ENCODE measurements at places on chromosomes 6 and 20.

DNA sequence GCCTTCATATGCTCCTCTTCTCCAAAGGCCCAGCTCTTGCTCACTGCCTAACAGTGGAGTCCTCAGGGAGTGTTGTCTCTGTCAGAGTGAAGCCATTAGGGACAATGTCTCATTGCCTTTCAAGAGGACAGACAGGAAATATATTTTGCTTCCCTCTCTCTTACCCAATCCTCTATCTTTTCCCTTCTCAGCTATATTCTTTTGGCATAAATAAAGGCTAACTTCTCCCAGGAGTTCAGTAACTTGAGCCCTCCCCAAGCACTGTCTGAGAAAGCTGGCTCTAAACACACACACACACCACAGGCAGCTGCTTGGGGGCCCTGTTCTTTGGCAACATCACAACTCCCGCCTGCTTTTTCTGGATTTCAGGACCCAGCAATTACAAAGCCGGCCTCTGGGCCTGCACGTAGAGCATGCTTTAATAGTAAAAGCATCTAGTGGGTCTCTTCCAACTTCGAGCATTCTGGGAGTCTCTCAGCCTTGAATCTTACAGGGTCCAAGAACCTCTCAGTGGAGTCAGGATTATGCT is 34.7 kb upstream of the LAMA4 start:
- DNase-seq: no peak

DNA sequence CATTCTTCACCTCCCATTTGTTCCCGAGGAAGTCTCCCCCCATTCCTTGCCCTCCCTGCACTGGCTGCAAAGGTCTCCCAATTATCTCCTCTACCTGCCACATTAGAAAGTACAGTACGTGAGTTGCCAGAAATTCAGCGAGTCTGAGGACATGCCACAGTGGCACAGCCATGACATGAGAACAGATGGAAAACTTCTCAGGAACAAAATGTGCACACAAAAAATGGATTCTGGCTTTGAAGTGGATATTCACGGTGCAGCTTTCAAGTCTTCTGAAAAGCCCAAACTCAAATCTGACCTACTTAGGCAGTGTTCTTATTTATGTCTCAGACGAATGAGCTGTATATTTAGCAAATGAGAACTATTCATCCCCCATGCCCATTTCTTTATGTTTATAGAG is 269.1 kb upstream of the ARID1B start:
- no peak for DNase-seq

DNA sequence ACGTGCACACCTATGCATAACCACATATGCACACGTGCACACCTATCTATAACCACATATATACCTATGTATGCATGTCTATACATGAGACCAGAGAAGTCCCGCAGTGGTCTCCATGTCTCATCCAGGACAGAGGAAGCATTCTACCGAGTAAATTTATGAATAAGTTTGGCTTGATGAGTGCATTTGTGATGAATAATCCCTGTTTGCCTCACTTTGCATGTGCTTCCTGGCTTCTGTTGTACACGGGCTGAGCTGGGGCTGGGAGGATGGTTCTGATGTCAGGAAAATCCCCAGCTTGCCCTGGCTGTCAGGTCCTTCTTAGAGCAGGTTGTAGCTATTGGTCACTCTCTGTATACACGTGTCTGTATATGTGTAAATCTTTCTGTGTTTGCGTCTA is 157.6 kb upstream of the RPS6KA2 start:
- DNase-seq: no peak

- DNase-seq: no peak
These were observed 1002.0 kb upstream of the ADGRB3 start for GRCh38 chr6:67633058-67633457.
